ENCODE measurements at places on chromosomes 13 and 19.

DNA sequence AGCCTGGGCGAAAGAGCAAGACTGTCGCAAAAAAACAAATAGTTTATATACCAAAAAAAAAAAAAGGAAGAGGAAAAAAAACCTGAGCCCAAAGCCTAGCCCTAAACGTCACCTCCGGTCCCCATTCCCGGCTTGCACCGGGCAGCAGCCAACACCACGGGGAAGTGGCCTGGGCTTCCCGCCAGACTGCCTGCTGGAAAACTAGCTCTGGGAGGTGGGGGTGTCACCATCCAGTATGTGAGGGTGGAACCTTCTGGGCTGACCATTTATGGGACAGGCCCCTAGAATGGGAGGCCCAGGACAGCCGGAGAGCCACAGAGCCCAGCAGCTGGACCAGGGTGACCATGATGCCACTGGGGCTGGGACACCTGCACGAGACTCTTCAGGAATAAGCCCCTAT is 37.3 kb downstream of the IL12RB1 start:
- no peak for DNase-seq

DNA sequence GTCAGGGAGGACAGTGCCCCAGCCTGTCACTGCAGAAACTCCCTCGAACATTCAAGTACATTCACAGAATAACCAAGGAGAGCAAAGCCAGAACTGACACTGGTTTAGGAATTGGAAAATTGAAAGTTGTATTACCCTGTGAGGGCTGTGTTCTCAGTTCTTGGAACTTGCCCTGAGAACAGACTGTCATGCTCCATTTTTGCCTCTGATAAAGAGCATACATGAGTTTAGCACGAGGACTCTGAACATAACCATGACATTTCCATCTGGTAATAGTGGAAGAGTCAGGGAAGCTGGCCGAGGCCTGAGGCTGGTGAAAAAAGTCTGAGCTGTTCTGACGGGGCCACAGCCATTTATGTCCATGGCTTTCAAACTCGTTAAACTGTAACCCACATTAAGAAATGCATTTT is 15.2 kb upstream of the SLC25A30 start:
- no peak for DNase-seq

- peak; percentile 53 for DNase-seq
These were observed 1.1 kb downstream of the GYS1 start for GRCh38 chr19:48991873-48992580.

GRCh38 chr13:77733674-77734073 is 36.2 kb downstream of the SLAIN1 start:
- no peak for DNase-seq

DNA sequence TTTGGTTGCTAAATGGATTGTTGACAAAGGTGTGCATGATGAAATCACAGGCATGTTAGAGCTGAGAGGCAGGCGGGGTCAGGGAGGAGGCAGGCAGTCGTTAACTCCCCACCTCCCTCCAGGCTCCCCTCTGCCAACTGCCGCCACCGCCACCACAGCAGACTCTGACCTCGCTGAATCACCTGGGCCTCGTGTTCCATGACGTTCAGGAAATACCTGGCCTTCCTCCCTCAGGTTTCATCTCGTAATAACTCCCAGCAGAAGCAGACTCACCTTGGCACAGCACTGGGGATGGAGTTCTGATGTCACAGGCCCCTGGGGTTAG is 198.5 kb downstream of the KATNAL1 start:
- no peak for DNase-seq

- DNase-seq, result no peak
These were observed 1.2 kb upstream of the PLEKHG2 start for GRCh38 chr19:39411081-39411831.

- no peak for DNase-seq
These were observed 5.4 kb downstream of the KLK1 start for GRCh38 chr19:50817941-50818858.

GRCh38 chr13:56687131-56687530 is 453.6 kb upstream of the PRR20A start:
- no peak for DNase-seq

DNA sequence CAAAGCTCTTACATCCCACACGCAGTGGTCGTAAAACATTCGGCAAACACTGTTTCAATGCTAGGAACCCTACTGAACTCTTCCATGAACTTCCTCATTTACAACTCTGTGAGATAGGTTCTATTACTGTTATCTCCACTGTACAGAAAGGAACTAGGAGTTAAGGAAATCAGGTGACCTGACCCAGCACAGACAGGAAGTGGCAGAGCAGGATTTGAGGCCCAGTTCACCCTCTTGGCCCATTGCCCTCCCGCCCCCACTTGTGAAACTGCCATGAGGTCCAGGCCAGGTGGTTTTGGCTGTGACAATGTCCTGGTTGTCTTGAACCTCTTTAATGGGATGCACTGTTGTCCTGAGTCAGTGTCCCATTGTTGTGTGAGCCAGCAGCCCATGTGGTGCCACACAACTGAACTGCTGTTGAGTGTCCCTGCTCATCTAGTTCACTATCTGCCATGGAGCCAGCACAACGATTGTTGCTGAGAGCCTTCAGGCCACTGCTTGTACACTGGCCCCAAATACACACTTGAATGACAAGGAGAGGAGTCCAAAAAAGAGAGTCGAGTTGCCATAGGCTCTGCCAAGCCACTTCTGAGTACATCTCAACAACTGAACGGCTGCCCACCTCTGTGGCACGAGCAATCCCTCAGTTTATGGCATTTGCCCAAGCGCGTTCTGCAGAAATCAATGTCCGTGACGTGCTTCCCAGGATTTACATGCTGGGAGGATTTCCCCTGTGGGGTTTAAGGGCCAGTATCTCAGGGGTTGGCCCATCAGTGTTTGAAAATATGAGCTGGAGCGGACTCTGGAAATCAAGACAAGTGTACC is 484.6 kb downstream of the TSHZ3 start:
- no peak for DNase-seq

DNA sequence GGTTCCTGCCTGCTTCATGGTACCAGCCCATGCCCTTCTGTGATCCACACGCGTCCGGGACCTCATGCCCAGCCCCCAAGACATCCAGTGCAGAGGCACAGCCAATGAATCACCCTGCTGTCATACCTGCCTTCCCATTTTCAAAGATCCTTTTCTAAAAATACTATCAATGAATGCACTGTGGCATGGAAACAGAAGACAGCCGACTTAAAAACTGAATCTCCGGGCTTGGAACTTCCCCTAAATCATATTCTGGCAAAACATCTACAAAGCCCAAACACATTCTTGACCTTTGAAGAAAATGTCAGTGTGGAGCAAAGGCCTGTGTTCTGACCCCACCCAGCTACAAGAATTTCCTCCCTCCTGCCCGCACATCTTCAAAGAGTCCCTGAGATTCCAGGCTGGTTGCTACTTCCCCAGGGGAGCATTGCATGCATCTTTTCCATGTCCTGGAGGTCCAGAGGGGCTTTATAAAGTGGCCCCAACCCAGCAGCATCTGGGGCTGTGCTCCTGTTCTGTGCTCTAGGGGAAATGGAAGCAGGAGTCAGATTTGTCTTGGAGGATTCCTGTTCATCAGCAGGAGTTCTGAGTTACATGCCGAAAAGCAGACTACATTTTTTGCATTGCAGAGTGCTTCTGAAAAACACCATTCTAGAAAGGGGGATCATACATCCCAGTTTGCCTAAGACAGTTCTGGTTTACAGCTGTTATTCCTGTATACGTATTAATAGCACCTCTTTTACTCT is 135.2 kb downstream of the USP12 start:
- no peak for DNase-seq

- no peak for DNase-seq
These were observed 366.0 kb upstream of the ZNF507 start for GRCh38 chr19:31979362-31979761.

DNA sequence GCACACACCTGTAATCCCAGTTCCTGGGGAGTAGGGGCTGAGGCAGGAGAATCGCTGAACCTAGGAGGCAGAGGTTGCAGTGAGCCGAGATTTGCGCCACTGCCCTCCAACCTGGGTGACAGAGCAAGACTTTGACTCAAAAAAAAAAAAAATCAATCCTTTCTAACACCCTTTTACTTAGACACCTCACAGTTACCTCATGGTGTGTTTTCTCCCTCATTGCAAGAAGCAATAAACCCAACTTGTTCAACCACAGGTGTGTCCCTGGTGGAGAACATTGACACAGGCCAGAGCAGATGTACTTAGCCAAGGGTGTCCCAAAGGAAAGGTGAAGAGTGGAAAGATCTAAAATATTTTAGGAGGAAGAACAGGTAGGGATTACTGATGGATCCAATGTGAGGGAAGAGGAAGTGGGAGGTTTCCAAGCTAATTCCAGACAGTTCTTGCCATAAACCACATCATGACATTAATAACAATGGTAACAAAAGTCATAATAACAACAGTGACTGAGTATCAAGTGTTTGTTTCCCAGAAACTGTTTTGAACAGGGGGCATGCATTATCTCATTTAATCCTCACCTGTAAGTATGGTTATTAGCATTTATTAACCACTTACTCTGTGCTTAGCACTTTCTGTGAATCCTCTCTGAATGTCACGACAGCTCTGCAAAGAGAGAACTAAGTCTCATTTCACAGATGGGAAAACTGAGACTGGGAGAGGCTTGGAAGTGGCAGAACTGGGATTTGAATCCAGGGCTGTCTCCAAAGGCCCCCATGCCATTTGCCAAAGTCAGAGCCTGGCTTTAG is 3.1 kb upstream of the LYPD3 start:
- no peak for DNase-seq

GRCh38 chr13:107075576-107075975 is 507.6 kb upstream of the ARGLU1 start:
- no peak for DNase-seq

DNA sequence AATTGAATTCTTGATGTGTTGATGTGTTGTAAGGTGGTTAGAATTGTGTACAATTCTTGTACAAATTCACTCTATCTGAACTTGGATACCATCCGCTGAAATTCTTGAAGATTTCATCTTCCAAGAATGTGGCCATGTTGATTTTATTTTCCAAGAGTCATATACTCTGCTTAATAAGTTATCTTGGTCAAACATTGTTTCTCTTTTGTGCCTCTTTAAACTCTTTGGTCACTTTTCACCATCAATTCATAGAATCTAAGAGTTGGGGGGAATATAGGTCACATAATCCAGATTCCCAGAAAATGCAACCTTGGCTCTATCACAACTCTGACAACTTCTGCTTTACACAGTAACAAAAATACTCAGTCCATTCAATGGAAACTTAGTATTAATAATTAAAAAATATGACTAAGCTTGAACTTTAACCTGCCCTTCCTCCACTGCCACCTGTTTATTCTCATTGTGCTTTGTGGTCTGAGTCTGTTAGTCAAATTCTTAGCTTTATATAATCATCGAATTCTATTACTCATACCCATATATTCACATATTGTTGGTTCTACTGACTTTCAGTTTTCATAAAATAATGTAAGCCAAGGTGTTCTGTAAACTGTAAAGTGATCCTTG is 373.2 kb downstream of the LMO7 start:
- DNase-seq, result peak; percentile 87

GRCh38 chr19:14375055-14375581 is 6.1 kb upstream of the ADGRE5 start:
- DNase-seq, result no peak

- no peak for DNase-seq
These were observed 84.3 kb upstream of the NBEA start for GRCh38 chr13:34857558-34858325.

DNA sequence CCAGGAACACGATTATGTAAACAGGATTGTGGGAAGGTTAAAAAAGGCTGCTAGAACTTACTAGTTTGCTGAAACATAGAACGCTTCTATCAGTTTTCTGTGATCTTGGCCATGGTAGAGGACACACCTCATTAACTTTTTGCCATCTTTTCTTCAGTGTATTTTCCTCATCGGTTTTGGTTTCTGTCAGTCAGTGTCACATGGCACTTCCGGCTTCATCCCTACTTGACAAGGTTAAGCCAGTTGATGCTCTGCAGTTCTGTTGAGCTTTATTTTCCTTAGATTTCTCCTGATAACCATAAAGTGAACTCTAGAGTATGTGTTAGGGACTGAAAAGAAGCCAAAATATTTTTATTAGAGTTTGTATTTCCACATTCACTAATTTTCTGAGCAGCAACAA is 147.5 kb downstream of the NDFIP2 start:
- DNase-seq, result no peak

GRCh38 chr19:53156850-53157249 is 2.0 kb downstream of the ZNF347 start:
- no peak for DNase-seq

DNA sequence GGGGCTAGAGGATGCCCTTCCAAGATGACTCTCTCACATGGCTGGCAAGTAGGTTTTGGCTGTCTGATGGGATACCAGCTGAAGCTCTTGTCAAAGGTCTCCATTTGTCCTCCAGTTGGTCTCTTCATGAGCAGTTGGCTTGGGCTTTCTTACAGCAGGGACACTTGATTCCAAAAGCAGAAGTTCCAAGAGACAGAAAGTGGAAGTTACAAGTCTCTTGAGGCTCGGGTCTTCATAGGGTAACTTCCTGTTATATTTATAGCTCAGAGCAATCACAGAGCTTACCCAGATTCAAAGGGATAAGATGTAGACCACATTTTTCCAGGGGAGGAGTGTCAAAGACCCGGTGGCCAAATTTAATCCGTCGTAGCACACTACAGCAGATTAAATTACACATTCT is 440.0 kb downstream of the RFC3 start:
- no peak for DNase-seq

All from kidney glomerular epithelial cell (primary cell).